T-helper 1 cell (primary cell): ENCODE measurements at places on chromosomes 2 and 18.

DNA sequence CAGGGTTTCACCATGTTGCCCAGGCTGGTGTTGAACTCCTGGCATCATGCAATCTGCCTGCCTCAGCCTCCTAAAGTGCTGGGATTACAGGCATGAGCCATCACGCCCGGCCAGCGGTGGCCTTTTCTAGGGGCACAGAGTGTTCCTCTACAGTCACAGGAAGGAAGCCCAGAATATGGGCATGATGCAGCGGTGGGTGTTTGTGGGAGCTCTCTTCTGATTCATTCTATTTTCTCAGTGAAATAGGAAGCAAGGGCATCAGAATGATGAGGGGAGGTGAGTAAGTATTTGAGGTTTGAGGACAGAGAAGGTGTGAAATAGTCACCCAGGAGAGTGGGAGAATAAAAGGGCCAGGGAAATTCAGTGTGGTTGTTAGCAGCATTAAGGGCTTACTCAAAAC lies 70.3 kb upstream of the PSME4 start:
- no peak for DNase-seq

DNA sequence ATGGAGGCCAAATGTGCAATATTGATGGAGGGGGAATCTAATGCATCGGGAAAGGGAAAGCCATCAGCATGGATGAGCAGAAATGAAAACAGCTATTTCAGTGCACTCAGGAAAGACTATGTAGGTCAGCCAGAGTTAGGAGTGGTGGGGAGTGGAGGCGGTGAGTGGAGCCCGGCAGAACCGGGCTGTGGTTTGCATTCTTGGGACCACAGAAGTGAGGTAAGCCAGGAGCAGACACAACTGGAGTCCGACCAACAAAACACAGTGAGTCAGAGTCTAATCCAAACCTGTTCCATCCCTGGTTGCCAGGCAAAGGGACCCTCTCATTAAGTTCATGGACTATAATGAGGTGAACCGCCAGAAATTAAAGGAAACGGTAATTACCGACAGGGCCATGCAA lies 61.1 kb upstream of the RAB12 start:
- no peak for DNase-seq

DNA sequence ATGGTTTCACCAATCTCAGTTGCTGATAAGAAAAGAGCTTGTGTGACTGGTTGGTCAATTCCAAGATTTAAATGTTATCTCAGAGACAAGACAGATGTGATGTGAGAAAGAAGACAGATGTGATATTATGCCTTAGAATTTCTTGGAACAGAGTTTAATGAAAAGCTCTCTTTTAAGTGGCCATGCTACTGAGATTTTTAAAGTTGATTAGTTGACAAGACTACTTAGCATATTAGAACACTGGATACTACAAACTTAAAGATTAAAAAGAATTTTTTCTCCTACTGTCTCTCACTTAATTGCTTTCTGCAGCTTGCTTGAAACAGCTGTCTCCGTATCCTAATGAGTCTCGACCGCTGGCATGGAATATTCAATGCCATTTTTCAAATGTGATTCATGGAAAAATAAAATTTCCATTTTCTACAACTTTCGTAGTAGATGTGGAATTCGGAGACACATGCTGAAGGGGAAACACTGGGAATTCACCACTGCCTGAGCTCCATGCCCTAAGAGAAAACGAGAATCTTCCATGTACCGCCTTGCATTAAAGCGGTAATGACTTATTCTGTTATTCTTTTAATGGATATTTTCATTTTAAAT lies 634.2 kb upstream of the SETBP1 start:
- no peak for DNase-seq

DNA sequence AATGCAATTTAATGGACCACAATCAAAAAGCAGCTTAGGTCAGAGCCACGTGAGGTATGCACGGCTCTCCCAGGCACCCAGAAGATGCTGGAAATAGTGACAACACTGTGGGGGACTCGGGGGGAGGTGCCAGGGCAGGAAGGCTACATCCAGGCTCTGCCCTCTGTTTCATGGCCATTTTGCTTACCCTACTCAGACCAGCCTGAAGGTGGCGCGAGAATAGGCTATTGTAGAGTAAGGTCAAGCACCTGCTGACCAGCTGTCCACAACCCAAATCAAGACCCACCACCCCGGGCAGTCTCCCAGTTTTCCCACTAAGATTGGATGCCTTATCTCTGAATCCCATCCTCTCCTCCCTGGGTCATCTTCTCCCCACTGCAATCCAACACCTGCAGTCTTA lies 115.7 kb downstream of the VIT start:
- no peak for DNase-seq

DNA sequence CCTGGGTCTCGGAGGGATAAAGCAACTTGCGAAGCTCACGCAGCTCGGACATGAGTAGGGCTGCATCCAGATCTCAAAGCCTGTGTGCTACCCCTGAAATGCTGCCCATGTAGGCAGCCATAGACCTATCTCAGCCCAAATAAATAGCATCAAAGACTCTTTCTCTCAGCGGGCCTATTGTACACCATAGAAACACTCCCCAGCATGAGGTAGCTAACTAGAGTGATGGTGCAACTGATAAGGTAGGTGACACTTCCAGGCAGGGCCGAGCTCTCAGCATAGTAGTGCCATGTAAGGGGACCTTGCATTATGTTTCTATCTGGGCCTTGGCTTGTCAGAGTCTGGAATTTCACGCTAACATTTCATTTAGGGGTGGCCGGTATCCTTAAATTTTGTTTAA lies 52.4 kb downstream of the RABL2A start:
- no peak for DNase-seq

DNA sequence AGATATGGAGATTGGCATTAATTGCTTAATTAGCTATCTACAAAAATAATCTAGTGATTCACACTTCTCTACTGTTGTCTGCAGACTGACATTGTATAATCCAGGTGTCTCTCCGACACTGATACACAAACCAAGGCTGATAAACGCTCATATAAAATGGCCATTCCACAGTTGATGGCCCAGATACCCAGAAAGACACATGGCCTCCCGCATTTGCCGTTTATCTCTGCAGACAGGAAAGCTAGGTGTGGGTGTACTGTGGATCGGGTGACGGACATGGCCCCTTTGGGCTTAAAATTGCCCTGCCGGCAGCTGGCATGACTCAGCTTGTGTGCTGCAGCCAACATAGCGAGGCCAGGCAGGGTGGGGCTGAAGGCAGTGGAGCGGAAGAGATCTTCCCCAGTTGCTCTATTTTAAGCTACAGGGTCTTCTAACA lies 18.5 kb downstream of the PMAIP1 start:
- no peak for DNase-seq

DNA sequence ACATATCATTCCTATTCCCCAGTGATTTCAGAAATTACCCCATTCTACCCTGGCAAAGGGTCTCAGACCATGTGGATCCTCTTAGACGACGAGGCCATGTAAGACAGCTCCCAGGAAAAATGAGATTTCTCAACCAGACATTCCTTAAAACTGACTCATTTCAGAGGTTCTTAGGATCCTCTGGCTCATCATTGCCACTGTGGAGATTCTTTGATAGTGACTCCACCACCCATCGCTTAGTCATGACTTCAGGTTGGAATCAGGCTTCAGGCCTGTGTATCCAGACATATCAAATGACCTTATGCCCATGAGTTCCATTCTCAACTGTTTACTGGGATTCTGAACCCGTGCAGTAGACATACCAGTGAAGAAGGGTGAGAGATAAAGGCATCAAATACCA lies 245.6 kb upstream of the TCF4 start:
- DNase-seq: no peak

DNA sequence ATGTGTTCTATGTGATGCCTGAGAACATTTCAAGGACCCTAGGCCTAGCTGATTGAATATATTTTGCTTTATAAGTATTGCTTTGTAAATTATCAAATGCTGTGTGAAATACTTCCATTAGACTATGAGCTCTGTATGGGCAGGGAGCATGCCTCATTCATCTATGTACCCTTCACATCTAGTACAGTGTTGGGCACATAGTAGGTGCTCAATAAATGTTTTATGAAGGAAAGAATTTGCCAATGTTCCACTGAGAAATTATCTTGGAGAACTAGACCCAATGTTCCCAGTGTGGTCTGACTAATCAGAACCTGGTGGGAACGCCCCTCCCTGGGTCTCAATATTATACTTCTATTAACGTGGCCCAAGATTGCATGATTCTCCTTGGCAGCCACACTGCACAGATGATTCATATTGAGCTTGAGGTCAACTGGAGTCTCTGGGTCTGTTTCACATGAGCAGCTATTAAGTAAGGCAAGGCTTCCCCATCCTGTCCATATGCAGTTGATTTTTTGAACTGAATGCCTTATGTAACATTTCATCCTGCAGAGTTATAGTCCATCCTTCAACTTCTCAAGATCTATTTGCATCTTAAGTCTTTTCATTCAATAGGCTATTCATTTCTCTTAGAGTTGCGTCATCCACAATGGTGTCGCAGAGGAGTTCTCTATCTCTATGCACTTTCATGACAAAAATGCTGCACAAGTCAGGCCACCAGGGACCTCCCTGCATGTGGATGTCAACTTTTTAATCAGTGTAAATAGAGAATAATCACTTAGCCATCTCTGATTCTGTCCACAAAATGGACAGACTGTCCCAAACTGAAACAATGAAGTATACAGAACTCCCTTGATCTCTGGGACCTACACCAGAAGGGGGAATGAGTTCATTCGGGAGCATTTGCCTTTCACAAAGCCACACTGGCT lies 257.6 kb downstream of the CYP26B1 start:
- no peak for DNase-seq

GRCh38 chr18:50456285-50456684 lies 81.4 kb downstream of the SKA1 start:
- no peak for DNase-seq

GRCh38 chr2:64258566-64258965 lies 114.3 kb upstream of the PELI1 start:
- no peak for DNase-seq

GRCh38 chr18:33987206-33987605 lies 237.5 kb downstream of the NOL4 start:
- no peak for DNase-seq

DNA sequence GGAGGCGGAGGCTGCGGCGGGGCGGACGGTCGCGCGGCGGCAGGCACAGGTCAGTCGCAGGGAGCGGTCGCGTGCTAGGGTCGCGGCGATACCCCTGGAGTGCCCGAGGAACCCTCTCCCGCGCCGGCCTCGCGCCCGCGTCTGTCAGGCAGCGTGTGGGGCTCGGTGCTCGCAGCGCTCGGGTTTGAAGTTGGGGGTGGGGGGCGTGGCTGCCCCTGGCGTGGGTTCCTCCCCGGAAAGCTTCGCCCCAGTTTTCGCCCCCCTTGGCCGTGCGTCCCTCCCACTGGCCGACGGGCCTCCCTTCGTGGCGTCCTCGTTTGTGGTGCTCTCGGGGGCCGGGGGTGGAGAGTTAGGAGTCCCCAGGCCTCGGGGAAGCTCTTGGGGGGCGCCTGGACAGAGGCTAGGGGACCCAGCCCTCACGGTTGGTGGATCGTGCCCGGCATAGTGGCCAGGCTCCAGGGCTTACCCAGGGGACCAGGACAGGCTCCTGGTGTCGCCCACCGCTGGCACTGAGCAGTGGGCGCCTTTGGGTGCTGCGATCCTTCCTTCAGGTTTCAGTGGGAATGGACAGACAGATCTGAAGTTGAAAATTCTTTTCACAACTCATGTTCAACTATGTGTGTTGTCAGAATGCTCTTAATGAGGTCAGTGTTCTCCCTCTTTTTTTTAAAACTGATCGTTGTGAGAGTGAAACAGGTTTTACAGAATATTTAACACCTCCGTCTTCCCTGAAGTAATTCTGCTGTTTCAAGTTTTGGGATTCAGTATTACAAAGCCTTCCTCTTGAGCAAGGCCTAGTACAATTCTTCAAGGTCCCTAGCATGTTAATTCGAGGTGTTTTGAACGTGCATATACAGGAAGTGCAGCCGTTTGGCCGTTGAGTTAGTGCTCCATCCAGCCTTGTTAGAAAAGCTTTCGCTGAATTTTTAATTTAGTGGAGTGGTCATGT lies 604 bp downstream of the RALBP1 start:
- DNase-seq: peak; percentile 42

DNA sequence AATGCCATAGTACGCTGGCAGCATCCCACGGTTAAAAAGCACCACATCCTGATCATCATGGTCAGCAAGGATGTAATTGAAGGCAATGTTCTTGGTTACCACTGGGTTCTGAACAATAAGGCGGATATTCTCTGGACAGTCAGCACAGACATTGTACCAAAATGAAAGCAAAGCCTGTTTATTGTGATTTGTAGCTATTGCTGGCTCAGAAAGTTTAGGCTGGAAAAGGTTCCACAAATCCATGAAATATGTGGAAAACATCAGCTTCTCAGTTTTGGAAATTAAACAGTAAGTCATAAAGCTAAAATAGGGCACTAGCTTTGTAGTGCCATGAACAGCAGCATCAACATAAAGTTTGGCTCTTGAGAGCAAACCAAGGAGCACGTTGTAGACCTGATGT lies 52.2 kb downstream of the C2orf74 start:
- DNase-seq: no peak

GRCh38 chr2:171723716-171724683 lies 36.7 kb downstream of the DYNC1I2 start:
- no peak for DNase-seq

- DNase-seq: peak; percentile 92
Measured at GRCh38 chr2:128090945-128091725, at the start of gene UGGT1. Gene UGGT1 (plus strand): TSS chr2:128091200. CDS start chr2:128091358, 158 bp downstream.

DNA sequence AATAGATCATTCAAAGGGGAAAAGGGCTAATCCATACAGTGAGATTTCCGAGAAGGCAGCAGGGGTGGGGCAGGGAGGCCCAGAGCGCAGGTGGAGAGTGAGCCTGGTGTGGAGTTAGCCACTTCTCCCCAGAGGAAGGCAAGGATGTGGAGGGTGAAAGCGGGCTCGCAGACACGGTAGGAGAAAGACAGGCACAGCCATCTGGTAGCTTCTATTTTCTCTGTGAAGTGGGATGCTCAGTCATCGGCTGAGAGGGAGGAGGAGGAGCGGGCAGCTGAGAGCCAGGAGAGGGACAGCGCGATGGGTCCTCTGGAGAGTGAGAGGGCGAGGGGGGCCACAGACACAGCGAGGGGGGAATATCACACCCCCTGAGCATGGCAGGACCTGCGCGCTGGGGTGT lies 153.3 kb upstream of the NDUFV2 start:
- no peak for DNase-seq

DNA sequence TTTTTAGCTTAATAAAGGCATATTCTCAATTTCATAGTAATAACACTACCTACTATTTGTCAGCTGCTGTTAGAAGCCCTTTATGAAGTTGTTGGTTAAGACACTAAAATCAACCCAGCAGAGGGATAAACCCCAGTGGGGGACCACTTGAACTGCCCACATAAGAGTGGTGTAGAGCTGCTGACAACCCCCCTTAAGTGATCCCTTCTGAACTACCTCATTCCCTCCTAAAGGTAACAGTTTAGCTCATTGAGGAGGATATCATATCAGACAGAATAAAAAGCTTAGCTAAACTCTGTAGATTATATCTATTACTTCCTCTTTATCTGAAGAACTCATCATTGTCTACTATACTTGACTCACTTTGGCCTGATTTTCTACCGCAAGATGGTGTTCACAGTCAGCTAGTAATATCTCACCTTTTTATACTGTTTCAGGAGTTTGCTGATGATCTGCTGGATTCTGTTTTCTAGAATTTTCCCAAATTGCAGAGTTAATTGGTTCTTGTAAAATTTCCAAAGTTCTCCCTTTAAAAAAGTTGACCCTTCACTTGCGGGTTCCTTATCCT lies 16.2 kb downstream of the GALM start:
- DNase-seq: no peak
